ENCODE measurements at places on chromosomes 3 and 15.
A peak's percentile ranks its signal among the peaks of the same experiment; 100 is the strongest.

- DNase-seq, result no peak
Measured at GRCh38 chr3:141789281-141789680, 26.1 kb downstream of the GRK7 start.

DNA sequence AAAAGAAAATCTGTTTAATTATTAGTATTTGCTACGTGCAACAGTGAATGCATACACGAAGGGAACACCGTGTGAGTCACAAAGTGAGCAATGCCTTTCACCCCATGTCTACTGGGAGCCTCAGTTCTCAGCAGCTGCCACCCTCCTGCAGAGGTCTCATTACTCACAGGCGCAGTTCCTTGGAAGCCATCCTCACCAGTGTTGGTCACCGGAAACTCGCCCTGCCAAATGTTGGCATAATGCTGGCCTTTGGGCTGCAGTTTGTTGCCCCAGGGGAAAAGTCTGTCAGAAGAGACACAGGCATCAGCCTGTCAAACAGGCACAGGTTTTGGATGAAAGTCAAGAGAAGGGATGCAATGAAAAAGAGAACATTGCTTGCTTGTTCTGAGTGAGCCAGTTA lies 50.1 kb downstream of the SUMF1 start:
- DNase-seq, result no peak

- no peak for DNase-seq
Measured at GRCh38 chr3:160540551-160540950, 24.8 kb downstream of the KPNA4 start.

- DNase-seq, result no peak
Measured at GRCh38 chr15:71143373-71144310, 28.4 kb downstream of the THSD4 start.

GRCh38 chr3:72127224-72127612 lies 342.3 kb upstream of the PROK2 start:
- no peak for DNase-seq

- no peak for DNase-seq
Measured at GRCh38 chr3:185912512-185912911, 25.3 kb downstream of the TRA2B start.

DNA sequence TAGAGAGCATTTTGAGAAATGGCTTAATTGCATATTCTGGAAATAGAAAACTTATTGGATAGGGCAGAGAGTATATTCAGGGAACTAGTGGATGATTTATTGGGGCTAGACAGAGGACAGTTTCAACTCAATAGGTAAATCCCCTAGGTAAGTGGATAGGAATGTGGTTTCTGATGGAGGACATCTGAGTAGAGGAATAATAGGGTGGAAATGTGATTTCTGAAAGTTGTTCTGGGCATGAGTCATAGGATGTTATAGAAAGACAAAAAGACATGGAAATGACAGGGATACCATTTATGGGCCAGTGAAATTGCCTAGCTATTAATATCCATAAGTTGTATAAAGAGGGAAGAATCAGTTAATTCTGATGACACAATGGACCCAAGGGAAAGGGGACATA lies 563.3 kb upstream of the GOLIM4 start:
- DNase-seq, result no peak

DNA sequence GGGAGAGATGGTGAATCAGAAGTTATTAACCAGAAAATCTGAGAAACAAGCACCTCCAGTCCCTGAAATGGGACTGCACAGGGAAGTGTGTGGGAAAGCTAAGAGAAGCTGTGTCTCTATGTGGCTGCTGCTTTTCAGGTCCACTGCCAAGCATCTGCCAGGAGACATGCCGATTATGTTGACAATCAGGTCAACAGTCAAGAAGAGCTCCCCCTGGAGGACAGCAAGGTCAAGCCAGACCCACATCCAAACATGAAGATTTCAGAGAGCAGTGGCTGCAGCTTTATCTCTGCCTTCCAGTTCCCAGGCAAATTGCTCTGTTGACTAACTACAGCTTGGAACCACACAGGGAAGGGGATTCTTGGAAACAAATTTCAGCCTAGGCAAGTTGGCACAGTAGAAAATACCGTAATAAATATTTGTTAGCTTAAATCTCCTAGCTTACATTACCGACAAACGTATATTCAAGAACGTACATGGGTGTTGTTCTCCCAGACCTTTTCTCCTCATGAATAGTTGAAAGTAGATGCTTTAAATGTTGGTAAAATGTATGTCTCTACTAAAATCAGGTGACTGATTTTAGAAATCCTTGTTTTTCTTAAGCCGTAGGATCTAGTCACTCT lies 394.5 kb upstream of the RARB start:
- no peak for DNase-seq

DNA sequence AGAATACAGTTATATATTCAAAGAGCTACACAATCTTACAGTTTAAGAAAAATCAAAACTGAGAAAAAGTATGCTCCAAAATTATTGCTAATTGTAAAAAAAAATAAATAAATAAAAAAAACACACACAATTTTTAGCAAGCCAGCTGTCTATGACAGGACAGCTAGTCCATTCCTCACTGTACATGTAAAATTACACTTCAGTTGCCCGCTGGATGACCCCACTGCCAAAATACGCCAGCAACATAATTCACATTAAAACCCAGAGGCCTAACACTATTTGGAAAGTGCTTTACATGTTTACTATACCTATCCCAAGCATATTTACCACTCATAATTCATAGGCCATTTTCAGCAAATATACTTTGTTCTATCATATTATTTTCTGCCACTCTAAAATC lies 5.8 kb downstream of the MYO9A start:
- DNase-seq, result no peak

DNA sequence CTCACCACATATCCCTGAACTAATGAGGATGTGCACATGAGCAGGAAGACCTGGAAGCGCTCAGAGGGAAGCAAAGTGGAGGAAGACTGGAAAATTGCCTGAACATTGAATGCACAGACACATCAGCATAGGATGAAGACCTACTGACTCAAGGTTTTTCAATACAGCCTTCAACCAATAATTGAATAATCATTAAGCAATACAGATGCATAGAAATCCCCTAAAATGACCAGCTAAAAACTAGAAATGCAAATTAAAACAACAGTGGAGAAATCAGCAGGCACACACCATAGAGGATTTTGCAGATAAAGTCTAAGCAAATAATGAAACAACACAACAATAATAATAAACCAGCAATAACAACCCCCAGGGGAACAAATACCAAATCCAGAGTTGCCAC lies 80.4 kb downstream of the CEP152 start:
- DNase-seq, result no peak

- DNase-seq, result no peak
Measured at GRCh38 chr3:99875581-99875928, 57.9 kb downstream of the CMSS1 start.

GRCh38 chr15:31399544-31400171 lies 73.0 kb downstream of the KLF13 start:
- DNase-seq, result no peak

- DNase-seq, result no peak
Measured at GRCh38 chr3:58576716-58577115, 475 bp downstream of the FAM107A start.

GRCh38 chr3:14492948-14493881 lies 46.9 kb downstream of the GRIP2 start:
- no peak for DNase-seq

DNA sequence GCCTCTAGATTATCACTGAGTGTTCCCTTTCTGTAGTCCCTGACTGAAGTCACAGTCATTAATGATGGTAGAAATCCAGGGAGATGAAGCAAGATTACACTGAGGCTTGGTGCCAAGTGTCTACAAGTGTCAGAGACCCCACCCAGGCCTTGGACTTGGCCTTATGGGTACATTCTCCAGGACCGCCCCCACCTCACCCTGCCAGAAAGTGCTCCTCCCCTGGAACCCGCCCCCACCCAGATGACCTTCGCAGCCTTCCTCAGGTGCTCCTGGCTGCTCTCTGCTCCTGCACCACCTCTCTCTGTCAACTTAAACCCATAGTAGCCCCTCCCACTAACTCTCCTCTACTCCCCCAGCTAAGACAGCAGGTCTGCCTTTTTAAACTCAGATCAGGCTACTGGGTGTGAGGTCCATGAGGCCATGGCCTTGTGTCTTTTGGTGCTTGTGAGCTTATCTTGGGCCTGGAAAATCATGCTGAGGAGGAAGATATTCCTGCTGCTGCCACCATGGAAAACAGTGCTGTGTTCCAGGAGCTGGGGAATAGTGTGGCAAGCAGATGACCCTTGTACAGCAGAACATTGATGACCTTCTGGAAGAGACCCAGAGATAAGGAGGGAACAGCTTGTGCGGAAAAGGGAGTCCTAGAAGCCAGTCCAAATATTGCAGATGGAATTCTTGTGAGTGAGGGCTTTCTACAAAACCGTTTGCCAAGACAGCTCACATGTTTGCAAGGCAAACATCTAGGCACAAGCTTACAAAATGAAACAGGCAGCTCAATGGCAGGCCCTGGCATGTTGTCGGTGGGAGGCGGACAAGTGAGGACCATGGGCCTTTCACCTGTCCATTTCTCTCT lies 40.3 kb upstream of the NDUFB4 start:
- DNase-seq, result no peak

DNA sequence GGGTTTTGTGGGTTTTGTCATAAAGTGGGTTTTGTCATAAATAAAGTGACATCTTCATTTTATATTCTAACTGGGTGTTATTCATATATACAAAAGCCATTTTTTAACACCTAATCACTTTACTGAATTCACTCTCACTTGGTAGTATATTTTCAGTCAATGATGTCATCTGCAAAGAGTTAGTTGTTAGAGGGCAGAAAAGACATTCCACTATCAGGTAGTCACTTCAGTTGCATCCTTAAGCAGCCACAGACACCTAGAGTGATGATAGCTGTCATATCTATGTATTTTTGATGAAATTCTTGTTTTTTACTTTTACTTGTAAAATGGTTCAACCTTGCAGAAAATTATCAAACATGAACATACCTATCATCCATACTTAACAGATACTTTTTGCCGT lies 89.0 kb downstream of the DHX36 start:
- DNase-seq, result no peak

DNA sequence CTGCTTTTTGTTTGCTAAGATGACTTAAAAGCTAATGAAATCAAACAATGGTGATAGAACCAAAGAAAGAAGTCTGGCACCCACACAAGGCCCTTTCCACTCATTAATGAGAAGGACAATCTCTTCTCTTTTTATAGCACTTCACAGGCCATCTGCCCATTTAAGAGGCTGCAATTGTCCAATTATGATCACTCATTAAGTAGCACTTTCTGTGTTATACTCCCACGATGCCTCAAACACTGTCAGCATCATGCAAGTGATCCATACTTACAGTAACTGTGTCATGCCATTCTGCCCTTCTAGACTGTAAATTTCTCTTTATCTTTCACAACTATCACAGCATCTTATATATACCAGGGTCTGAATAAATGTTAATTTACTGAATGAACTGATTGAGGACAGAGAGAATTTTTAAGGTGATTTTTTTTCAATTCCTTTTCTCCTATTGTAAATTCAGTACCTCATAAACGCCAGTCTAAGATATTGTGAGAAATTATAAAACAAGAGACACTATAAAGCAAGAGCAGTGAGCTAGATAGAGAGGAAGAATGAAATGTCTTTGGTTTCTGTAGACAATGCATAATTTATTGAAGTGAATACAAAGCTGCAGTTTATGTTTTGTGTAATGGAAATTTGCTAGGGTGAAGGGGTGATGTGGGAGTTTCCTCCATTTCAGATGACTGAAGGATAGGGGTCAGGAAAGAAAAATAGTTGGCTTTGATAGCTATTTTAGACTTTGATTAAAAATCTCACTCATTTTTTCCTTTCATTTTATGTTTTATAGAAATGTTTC lies 17.3 kb downstream of the CD200 start:
- DNase-seq, result no peak

- DNase-seq, result no peak
Measured at GRCh38 chr15:98154863-98155262, 194.4 kb downstream of the ARRDC4 start.

DNA sequence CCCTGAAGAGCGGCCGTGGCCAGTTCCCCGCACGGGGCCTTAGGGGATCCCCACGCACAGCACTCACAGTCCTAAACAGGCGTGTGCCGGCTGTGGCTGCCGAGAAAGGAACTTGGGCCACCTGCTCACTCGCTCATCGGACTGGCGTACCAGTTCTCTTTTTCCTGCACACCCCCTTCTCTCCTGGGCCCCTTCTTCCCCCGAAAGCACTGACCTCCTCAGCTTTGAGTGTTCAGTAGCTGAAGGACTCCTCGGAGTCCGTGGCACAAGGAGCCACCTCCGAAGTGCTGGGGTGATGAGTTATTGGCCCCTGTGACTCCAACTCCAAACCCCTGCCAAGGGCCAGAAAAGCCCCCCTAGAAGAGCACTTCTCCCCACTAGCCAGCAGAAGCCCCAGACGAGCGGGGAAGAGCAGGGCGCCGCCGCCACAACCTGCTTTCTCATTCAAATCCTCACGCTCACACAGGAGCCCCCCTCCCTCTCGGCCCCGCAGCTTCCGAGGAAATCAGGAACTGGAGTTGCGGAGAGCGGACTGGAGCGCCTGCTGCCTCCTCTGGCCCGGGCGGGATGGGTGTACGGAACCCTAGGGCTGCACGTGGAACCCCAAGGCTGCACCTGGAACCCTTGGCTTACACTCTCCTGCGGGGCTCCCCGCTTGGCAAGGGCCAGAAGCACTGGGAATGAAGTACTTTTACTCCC lies at the start of gene PLCH1:
TSS of gene PLCH1 (minus strand) at position 446 of the 699 bp plus-strand sequence. CDS start 40,847 bp downstream, outside the sequence.
- DNase-seq, result peak; percentile 21

- no peak for DNase-seq
Measured at GRCh38 chr15:77034695-77035489, 36.0 kb downstream of the TSPAN3 start.

DNA sequence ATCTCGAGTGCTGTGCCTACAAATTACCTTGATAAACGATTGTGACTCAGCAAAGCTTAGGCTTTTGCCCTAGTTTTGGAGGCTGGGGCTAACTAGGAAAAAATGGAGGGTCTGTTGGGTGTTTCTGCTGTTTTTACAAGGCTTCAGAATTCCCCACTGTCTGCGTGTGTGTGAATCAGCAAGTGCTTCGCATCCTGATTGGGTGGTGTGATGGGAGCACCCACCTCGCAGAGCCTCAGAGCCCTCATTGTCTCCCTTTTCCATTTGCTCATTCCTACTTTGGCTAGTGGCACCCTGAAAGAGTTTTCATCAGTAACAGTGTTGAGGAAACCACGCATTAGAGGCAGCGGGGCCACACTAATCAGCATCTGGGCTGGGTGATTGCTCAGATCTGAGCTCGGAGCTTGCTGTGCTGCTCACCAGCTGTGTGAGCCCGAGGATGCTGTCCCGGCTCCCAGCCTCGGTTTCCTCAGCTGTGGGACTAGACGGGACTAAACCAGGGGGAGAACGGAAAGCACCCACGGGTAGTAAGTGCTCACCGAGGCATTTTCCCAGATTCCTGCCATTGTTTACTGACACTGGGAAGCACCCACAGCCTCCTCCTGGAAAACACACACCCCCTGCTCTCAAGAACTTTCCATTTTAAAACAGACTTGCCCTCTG lies 40.6 kb downstream of the GOLGA8S start:
- no peak for DNase-seq

DNA sequence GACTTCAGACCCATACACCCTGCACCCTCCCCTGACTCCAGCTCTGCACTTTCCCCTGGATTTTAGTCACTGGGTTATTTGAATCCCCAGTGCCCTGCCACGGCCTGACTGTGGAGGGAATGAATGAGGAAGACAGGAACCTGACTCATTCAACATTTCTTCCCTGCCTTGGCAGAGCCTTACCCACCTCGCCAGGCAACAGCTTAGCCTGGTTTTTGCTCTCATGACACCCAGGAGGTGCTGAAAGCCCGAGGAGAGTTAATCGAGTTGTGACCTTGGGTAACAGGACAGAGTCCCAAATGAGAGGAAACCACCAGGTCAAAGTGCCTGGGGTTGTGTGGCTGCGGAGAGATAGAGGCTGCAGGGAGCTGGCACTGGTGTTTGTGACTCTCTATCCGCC lies 128.3 kb downstream of the SMAD6 start:
- DNase-seq, result no peak

- DNase-seq, result no peak
Measured at GRCh38 chr3:169604568-169604967, 58.9 kb downstream of the MECOM start.
